ENCODE measurements at places on chromosomes 6 and 20.

- no peak for DNase-seq
Measured at GRCh38 chr20:59560588-59561227, 43.6 kb upstream of the PHACTR3 start.

DNA sequence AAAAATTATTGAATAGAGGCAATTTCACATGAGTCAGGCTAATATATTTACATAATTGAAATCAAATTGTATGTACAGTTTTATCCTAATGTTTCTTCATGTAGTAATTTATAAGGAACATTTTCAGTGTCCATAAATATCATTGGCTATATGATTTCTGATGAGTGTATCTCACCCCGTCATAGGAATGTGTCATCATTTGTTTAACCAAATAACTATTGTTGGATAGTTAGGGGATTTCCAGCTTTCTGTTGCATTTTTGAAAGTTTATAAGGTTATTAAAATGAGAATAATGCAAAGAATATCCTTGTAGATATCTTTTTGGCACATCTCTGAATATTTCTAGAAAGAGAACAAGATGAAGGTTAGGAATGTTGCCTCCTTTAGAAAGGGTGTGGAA lies 39.0 kb downstream of the SYTL3 start:
- DNase-seq = no peak

GRCh38 chr6:72182337-72183246 lies 296.2 kb downstream of the RIMS1 start:
- no peak for DNase-seq

GRCh38 chr6:89941763-89942497 lies 47.7 kb downstream of the GJA10 start:
- no peak for DNase-seq

DNA sequence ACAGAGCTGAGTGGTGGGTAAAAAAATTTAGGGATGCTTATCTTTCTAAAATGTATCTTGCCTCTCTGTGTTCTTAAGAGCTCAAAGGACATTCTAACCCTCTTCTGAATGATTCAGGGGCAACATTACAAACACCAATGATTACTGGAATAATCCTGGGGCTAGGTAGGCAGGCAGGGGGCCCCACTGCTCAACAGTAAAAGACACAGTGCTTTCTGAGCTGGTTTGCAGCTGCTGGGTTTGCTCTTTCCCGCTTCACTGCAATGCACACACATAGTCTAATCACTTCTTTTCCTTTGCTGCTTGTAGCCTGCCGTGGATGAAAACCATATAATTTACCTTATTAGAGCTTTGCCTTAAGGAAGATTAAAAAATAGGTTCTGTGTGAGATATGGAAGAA lies 23.9 kb downstream of the CLDN20 start:
- DNase-seq = no peak

DNA sequence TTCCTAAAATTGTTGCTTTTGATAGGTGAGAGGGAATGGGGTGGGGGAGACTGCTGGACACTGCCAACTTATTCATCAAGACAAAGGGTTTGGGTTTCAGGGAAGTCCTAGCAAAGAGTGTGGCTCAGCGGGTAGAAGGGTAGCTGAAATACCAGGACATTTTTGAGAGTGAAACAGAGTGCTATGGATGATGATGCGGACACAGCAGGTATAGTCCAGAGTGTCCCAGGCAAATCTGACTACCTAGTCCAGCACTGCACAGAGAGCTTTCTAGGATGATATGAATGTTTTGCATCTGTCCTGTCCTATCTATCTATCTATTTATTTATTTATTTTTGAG lies 154.3 kb downstream of the BCAS1 start:
- no peak for DNase-seq

- DNase-seq = no peak
Measured at GRCh38 chr6:52645976-52646375, 24.9 kb upstream of the TMEM14A start.

GRCh38 chr6:169725125-169726048 lies 1.1 kb upstream of the PHF10 start:
- DNase-seq = peak; percentile 86

GRCh38 chr6:37285861-37286311 lies 27.9 kb upstream of the TMEM217 start:
- no peak for DNase-seq

DNA sequence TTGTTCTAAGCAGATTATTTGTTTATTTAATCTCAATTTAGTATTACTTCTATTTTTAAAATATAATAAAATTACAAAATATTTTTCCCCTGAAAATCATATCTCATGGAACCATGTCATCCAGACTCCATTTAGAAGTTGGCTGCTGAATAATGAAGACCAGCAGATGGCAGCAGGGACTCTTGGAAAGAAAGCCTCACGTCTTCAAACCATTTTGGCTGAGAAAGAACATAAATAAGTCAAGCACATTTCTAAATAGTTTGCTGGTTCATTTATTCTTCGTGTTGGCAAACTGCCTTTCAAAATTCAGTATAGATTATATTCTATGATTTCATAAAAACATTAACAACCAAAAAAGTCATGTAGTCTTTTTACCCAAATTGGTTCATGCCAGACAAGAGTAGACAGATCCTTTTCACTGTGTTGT lies 71.7 kb downstream of the RCAN2 start:
- no peak for DNase-seq

DNA sequence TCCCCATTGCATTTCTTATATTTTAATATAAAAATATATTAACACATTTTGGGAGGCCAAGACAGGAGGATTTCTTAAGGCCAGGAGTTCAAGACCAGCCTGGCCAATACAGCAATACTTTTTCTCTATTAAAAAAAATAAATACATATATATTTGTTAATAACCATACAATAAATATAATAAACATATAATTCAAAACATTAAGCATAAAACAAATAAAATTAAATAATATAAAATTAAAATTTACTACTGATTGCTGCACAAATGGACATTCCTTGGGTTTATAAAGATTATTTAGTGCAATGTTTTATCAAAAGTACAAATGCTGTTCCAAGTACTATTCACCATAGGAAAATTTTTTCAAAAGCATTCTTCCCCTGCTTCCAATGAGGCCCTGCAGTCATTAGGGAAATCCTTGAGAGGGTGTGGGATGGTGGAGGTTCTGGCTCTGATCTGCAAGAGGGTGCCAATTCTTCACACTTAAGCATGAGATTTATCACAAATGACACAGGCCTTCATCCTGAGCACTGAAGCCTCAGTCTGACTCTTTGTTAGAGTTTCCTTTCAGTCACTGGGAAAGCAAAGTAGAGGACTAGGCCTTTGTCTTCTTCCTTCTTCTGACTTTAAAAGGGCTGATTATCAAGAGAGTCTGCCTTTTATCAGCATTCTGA lies 596.7 kb downstream of the EPM2A start:
- no peak for DNase-seq

DNA sequence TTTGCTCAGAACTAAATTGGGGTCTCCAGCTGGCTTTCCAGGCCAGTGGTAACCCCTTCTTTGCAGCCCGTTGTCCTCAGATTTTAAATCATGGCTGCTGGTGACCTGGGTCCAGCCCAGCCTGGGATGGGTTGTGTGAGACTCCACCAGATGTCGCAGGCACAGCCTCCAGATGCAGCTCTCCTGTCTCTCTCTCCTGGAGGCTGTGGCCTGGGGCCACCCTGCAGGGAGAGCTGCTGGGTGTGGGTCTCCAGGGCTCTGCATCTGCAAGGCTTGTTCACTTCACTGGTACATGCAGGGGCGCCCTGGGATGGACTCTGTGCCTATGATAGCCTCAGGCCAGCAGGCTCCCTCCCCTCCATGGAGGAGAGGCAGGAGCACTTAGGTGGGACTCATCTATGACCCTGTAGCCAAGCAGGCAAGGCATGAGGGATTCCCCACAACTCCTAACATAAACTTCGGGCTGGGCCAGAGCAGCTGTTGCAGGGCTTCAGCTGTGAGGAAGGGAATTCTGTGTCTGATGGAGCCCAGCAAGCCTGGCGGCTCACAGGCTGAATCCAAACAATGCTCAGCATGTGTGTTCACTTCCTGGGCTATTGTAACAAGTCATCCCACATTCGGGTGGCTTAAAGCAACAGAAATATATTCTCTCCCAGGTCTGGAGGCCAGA lies 94.7 kb upstream of the NXT1 start:
- DNase-seq = peak; percentile 49

DNA sequence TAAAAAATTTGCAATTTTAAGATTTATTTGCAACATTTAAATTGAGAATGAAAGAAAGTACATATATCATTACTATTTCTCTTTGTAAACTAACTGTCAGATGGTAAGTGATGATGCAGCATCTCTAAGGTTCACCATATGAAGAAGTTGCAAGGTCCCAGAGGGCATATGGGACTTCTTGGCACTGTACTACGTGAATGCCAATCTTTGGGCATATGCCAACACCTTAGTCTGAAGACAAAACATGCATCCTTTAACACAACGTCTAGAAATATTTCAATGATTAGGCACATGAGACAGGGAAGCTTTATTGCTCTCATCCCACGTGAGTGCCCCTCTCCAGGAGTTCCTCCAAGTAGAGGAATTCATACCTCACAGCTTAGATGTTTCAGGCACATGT lies 66.8 kb downstream of the CDK19 start:
- no peak for DNase-seq

- no peak for DNase-seq
Measured at GRCh38 chr6:43645613-43645964, 753 bp downstream of the RSPH9 start.

- DNase-seq = no peak
Measured at GRCh38 chr6:30178837-30179236, 15.5 kb downstream of the TRIM15 start.

- no peak for DNase-seq
Measured at GRCh38 chr6:36577301-36577700, 16.9 kb upstream of the SRSF3 start.

- no peak for DNase-seq
Measured at GRCh38 chr20:25313593-25313992, 65.7 kb downstream of the PYGB start.

DNA sequence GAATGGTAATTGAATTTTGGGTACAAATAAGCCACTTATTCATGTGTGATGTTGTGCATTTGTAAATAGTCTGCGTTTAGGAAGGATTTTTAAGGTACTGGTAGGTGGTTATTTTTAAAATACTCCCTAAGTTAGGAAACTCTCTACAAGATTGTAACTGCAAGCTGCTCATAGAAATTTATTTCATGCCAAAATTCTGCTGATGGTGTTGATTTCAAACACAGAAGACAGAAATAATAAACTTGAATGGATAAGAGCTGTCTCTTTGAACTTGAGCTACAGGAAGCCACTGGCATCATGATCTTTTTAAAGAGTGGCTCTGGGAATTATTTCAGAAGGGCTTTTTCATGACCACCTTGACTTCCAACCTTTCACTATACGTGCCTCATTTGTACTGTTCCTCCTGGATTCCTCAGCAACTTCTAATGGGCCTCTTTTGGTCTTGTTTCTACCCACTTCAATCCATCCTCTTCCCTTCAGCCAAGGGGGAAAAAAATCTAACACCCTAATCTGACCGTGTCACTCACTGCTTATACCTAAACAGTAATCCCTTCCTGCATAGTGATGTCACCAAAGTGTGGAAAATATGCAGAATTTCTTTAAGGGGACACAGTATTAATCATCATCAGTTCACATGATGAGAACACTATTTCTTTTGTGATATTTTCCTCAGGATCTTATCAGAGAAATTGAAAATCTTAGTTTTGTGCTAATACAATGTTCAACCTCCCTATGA lies 113.6 kb downstream of the PFDN4 start:
- no peak for DNase-seq

DNA sequence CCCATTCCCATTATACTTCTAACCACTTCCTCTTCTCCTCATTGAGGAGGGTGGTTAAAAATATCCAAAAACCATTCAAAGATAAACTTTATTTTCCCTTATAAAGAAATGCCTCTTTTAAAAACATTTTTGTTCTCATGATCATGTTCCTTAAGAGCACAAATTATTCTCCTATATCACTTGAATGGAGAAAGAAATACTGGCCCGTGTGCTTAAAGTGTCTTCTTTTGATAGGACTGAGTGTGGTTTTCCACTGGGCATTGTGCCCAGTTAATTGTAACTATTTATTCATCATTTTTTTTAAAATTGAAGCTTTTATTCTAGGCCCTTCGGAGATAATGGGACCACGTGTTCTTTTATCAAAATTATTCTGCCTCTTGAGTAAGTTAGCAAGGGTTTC lies 871.5 kb downstream of the QKI start:
- no peak for DNase-seq

GRCh38 chr6:30700340-30700739 lies 9.6 kb upstream of the NRM start:
- no peak for DNase-seq

- DNase-seq = no peak
Measured at GRCh38 chr20:25188218-25188617, 7.3 kb upstream of the ENTPD6 start.

DNA sequence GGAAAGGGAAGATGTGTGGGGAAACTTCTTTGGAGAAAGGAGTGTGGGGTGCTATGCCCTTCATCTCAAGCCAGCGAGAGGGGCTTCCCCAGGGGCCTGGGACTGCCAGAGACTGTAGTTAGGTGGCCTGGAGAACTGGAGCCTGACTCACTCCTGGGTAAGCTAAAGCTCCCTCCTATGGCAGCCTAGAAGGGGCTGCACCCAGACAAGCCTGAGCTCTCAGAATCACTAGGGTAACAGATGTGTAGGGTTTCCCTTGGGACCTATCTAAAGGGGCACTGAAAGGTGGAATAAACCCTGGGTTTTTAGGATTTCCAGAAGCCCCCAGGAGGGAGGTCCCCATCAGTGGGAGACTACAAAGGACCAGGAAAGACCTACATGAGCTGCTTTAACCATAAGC lies 1.6 kb upstream of the ARMC2 start:
- DNase-seq = no peak

DNA sequence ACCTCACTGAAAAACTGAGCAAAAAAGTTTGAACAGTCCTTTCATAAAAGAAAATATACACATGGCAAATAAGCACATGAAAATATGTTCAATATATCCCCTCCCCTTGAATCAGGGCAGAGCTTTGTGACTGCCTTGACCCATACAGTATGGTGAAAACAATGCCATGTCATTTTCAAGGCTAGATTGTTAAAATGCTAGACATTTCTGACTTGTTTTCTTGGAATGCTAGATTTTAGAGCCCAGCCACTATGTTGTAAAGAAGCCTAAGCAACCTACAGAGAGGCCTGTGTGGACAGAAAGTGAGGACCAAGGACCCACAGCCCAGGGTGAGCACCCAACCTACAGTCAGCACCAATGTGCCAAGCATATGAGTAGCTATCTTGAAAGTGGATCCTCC lies 17.1 kb upstream of the ASF1A start:
- no peak for DNase-seq

- no peak for DNase-seq
Measured at GRCh38 chr6:39876826-39877225, 57.4 kb downstream of the MOCS1 start.

- peak; percentile 82 for DNase-seq
Measured at GRCh38 chr6:108556866-108557493, 3.7 kb upstream of the FOXO3 start.
